ENCODE measurements at places on chromosomes 5 and 9.

DNA sequence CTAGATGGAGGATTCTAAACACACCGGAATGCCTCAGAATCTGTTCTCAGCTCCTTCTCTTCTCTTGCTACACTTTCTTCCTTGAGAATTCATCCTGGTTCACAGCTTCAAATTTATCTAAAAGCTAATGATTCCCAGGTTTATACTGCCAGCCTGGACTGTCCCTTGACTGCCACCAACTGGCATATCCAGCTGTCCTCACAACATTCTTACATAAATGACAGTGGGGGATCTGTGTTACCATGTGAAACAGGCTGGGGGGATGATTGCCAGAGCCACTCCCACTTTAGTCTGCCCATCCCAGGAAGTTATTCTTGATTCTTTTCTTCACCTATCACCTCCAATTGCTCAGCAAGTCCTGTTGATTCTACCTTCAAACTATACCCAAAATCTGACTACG is 27.2 kb upstream of the ZFR start:
- DNase-seq, result no peak

DNA sequence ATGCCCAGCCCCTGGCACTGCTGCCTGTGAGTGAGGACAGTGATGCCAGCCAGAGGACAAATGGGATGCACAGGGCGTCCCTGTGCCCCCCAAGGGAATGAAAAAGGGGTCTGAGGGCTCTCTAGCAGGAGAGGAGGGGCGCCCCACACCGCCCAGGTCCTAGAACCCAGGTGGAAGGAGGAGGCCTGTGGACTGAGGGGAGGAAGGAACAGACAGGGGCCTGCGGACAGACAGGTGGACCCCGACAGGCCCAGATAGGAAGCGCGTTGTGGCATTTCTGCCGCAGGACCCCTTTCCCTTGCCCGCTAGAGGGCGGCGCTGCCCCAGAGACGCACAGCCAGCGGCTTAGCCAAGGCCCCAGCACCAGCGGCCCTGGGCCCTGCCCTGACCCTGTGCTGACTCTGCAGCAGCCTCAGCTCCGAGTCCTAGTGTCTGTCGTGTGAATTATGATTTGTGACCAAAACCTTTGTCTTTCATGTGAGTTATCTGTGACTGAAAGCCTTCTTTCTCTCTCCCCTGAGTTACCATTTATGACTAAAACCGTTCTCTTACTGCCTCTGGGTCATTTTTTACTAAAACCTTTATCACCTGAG is 30.7 kb downstream of the TRIP13 start:
- peak; percentile 61 for DNase-seq

DNA sequence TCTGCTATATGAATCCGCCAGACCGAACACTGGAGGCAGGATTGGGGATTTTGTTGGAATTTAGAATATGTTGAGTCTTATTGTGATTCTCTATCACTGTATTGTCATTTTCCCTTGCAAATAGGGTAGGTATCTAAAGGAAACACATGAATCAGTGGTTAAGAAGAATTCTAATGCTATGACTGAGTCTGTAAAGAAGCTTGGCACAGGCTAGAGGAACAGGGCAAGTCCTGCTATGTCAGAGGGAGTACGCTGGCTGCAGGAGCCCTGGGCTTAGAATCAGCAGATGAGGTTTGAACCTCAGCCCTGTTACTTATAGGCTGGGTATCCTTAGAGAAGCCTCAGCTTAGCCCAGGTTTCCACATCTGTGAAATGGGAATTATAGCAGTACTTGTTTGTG is 198.1 kb downstream of the NR3C1 start:
- no peak for DNase-seq

DNA sequence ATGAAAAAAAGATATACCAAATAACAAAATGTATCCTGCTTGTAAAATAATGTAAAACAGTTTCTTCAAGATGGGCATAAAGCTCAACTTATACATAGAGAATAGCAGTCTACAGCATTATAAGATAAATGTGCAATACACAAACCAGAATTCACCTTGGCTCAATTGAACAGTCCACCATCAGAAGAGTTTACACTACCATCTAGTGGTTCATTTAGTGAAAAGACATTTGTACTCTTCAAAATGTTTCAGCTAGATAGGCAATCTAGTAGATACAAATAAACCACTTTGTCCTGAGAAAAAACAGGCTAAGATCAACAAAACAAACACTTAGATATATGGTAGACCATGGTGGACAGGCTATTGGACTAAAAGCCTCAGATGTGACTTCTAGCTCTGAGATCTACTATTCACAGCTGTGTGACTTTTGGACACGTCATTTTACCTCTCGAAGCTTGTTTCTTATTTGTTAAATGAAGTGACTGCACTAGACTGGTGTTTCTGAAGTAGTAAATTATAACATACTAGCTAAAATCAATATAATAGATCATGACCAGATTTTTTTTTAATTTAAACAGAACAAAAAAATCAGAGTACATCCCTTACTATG is 22.1 kb upstream of the TPD52L3 start:
- DNase-seq, result no peak

- no peak for DNase-seq
Measured at GRCh38 chr9:135146766-135147473, 59.5 kb downstream of the OLFM1 start.

- DNase-seq, result no peak
Measured at GRCh38 chr5:159419576-159419975, 89.3 kb upstream of the IL12B start.

DNA sequence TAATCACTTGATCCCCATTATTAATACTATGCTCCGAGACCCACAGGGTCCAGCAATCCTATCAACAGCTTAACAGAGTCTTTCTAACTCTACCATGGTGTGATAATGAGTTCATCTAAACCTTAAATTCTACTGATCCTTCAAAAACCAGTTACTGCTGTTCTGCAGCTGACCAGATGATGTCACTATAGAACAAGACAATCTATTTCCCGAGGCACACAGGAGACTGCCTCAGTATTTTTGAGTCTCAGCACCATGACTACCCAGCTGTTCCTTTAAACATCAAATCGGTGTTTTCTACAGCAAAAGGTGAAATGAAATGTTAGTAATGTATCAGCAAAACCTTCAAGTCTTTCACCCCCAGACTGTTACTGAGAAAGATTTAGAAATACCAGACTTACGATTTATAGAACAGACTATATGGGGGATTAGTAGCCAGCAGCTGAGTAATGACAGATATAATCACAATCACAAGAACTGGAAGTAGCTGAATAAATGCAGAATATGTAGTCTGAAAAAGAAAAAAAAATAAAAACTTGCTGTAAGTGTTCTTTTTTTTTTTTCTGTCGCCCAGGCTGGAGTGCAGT is 16.9 kb downstream of the DNAJC18 start:
- DNase-seq, result no peak

DNA sequence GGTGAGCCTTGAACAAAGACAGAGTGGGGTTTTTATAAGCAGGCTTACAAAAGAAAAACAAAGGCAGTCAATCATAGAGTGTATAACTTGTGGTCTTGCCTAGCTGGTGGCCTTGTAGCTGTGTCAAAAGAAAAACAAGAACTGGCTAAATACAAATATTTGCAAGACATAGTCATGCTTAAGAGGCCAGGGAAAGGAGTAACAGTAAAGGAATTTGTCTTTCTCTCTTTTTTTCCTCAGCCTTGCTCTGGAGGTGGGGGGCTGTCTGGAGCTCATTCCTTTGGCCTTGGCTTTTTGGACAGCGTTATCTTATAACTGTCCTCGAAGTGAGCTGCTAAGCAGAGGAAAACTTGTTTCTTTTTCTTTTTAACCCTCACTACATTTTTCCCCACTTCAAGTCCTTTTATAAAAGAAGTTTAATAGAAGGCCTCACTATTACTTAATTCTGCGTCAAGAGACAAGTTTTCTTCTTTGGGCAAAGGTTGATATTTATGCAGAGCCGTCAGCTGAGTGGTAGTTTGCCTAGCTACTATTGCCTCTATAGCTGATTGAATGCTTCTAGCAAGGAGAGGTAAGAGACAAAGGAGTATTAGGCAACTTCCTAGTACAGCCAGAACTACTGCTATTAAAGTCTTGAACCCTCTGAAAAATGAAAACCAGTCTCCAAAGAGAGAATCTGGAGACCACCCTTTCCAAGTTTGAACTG is 14.3 kb downstream of the CEL start:
- no peak for DNase-seq

DNA sequence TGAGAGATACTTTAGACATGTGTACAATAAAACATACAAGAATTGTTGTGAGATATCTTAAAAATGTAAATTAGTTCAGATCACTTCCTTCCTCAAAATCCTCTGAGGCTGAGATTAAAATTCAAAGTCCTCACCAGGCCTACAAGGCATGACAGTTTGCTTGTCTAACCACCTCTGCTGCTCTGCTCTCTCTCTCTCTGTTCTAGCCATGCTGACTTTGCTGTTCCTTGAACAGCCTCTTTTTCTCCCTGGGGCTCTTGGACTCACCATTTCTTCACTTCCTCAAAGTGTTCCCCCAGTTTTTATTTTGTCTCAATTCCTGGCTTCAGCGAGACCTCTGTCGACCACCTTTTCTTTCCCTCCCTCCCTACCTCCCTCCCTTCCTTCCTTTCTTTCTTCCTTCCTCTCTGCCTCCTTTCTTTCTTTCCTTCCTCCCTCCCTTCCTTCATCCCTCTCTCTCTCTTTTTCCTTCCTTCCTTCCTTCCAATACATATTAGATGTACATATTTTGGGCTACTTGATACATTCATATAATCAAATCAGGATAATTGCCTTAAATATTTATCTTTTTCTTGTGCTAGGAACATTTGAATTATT is 27.0 kb downstream of the CATSPER3 start:
- no peak for DNase-seq

- DNase-seq, result no peak
Measured at GRCh38 chr9:115373000-115373709, 255.2 kb upstream of the TNC start.

- no peak for DNase-seq
Measured at GRCh38 chr9:115951977-115952376, 201.6 kb upstream of the PAPPA start.
